ENCODE measurements at places on chromosomes 12 and 14.

DNA sequence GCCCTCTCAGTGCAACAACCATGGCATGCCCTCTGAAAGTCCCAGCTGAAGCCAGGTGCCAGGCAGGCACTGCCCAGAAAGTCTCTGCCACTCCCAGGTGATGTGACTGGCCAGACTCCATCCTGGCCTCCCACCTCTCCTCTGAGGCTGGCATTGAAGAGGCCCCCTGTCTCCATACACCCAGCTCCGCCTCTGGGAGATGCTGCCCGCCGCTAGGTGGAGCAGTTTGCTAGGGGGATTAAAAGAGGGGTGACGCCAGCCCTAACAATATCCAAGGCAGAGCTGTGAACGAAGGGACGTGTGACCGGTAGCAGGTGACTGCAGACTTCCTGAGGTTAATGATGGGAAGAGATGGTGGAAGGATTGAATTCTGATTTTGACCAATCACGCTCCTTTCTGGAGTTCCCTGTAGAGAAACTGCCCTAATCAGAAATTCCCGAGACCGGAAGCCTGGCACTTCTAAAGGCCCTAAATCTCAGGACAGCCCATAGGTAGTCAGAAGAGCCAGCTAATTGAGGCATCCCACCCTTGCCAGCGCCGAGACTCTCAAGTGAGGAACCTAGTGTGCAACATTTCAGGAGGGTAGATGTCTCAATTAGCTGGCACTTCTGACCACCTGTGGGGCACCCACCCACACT lies 8.3 kb upstream of the PLEK2 start:
- H3K4me3 ChIP-seq = no peak overlapping the region
- no peak overlapping the region for H3K27ac ChIP-seq

DNA sequence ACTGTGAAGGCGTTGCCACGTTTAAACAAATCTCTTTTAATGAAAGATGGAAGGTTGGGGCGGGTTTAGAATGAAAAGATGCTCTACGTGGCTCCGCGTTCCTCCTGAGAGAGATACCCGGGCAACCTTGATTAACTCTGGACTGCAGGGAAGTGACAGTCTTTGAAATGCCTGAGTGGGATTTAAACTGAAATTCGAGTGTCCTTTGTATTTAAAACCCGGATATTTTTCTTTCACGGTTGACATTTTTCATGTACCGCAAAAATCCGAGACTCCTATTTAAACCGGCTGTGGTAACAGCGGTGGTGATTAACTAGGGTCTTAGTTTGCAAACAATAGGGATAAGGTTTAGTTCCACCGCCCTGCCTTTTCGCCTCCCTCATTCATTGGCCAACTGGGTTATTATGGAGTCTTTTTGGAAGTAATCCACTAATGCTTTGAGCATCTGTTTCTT lies 707 bp downstream of the G2E3 start:
- no peaks in the 10 kb centered on the region for H3K27me3 ChIP-seq
- peak overlapping the region; percentile 52 for H3K27ac ChIP-seq
- peak; percentile 16 for DNase-seq

- no peak for DNase-seq
- H3K4me3 ChIP-seq = no peak overlapping the region
- H3K27me3 ChIP-seq = no peaks in the 10 kb centered on the region
- H3K36me3 ChIP-seq = no peaks in the 10 kb centered on the region
Observed at GRCh38 chr14:90491221-90491885, 94.5 kb downstream of the CALM1 start.

- H3K27ac ChIP-seq = no peak overlapping the region
- H3K36me3 ChIP-seq = no peaks in the 10 kb centered on the region
- no peak for DNase-seq
- H3K4me3 ChIP-seq = no peak overlapping the region
Observed at GRCh38 chr12:113040722-113041171, 15.8 kb upstream of the DTX1 start.

All from thymus (tissue), 14 donors.